ENCODE measurements at places on chromosomes 7 and 10.

DNA sequence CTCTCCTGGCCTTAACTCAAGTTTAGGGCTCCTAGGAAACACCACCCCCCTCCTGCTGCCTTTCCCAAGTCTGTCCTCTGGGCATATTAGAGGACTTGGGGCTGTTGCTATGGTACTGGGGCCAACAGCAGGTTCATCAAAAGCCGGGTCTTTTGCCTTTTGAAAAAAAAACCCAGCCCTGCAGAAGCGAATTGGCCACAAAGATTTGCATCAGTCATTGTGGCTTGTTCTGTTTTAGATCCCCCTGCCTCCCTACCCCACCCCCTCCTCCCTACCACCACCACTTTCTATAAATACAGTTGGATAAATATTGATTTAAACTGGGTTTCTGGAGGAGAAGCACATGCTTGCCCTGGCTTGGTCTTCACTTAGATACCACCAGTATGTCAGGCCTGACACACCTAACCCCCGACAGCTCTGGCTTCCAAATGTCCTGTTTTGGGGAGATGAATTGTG, 7.0 kb downstream of the MXI1 start:
- no peak for DNase-seq

GRCh38 chr7:129089521-129090212, 34.8 kb upstream of the TNPO3 start:
- no peak for DNase-seq

- DNase-seq = no peak
These were observed 123.3 kb downstream of the PAXIP1 start for GRCh38 chr7:154879629-154880028.

DNA sequence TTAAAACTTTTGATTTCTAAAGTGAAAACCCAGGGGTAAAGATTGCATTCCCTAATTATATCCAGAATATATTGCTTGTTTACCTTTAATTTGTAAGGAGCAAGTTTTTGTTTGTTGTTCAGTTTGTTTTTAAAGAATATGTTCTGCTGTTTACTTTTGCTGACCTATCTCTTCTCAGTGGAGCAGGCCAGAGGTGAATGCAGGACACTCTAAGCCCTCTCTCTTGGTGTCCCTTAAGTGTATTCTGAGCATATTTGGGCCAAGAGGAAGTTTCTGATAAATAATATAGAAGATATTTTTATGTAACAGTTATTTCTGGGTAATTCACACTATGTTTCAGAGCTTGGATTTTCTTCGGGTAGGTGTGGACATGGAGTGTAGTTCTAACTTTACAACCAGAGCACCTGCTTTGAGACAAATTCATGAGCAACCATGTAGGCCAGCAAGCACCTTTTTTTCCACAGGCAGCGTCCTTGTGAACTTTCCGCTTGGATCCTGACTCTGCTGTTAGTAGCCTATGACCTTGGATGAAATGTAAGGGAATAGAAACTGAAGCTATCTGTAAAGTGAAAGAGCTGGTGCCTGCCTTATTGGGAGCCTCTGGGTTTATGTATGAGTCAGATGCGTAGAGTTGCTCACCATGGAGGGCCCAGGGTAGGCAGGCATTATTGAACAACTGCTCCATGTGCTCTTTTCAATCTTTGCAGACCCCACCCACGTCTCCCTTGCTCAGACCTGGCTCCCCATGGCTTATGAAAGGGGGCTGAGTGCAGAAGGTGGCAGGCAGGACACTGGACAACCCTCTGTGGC, 16.1 kb downstream of the OGDH start:
- DNase-seq = no peak

DNA sequence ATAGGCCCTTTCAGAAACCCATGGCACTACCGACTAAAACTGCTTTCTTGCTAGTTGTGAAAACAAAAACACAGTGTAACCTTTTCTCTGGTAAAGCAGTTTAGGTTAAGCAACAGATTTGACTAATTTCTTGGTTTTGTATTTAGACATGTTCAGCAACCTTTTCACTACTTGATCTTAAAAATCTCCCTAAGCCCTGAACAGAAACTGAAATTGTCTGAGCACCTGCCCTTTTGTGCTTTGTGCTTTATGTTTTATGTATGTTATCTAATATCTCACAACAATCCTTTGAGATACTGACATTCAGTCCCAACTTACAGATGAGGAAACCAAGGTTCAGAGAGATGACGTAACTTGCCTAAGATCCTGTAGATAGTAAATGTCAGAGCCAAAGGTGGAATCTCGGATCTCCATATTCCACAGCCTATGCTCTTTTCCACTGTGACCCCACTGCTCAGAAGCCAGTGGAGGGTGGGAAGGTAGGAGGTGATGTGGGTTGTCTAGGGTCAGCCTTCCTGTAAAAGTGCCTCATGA, 146.6 kb downstream of the LCOR start:
- DNase-seq = no peak

DNA sequence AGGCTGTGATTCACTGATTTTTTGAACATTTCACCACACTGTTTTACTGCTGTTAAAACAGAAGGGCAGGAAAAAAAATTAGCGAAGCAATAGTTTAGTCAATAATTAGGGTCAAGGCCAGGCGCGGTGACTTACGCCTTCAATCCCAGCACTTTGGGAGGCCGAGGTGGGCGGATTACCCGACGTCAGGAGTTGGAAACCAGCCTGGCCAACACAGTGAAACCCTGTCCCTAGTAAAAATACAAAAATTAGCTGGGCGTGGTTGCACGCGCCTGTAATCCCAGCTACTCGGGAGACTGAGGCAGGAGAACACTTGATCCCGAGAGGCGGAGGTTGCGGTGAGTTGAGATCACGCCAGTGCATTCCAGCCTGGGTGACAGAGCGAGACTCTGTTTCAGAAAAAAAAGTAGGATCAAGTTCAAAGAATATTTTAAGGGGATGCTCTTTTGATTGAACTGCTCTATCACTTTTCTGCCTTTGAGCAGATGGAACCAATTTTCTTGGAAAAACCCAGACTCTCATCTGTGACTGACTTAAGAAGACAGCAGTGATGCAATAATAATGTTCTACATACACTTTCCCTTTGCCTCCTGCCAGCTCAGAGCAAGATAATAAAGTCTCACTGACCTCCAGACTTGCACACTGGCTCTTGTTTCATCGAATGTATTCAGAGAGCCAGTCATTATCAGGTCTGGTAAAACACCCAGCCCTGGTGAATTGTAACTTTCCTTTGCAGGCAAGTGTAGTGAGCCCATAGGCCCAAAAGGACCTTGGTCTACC, 1.6 kb upstream of the PPA1 start:
- DNase-seq = no peak
